ENCODE measurements at places on chromosomes 4 and X.

DNA sequence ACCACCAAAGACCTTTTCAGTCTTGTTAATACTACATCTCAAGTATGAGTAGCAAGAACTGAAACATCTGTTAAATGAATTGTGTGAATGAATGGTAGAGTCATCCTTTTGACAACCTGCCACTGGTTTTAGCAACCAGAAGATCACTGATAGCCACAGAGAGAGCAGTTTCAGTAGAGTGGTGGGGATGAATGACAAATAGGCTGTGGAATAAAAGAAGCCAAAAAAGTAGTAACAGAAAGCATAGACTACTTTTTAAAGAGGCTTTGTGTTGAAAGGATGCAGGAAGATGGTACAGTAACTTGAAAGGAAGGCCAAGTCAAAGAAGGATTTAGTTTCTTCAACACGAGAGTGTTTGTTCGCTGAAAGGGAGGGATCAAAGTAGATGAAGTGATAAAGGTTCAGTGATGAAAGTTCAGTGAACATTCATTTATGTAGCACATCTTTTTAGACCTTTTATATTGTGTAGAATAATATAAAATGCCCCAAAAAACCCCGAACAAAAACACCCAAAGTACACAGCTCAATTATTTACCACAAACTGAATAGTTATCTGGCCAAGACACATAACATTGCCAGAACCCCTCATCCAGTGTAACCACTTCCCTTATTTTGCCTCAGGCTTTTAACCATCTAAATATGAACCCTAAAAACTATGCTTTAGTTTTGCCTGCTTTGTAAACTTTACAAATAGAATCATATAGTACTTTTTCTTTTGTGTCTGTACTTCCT is 40.1 kb upstream of the EIF1AX start:
- no peak for DNase-seq

GRCh38 chr4:25654031-25654970 is 1.4 kb upstream of the SLC34A2 start:
- DNase-seq: no peak

GRCh38 chr4:154720123-154720522 is 23.7 kb upstream of the LRAT start:
- DNase-seq: no peak

GRCh38 chr4:73573794-73574528 is 46.3 kb downstream of the RASSF6 start:
- DNase-seq: peak; percentile 78

DNA sequence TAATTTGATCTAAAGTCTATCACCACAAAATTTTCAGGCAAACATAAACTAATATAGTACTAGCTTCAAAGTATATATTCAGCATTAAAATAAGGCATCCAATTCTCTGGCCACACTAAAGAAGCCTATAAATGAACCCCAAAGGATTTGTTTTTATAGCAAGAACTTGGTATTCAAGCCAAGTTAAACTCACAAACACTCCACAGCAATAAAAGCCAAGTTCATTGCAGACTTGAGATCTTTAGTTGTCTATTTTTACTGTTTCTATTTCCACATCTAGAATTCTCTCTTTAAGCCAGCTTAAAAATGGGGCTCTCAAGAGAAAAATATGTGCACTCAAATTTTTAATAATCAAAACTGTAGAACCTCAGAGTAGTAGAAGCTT is 51.1 kb downstream of the WDFY3 start:
- no peak for DNase-seq
